ENCODE measurements at places on chromosomes 5 and 9. TPM values are rescaled to one million over a fixed set of nuclear protein-coding genes. Genes with fewer than 3 reads are reported as not detected.

DNA sequence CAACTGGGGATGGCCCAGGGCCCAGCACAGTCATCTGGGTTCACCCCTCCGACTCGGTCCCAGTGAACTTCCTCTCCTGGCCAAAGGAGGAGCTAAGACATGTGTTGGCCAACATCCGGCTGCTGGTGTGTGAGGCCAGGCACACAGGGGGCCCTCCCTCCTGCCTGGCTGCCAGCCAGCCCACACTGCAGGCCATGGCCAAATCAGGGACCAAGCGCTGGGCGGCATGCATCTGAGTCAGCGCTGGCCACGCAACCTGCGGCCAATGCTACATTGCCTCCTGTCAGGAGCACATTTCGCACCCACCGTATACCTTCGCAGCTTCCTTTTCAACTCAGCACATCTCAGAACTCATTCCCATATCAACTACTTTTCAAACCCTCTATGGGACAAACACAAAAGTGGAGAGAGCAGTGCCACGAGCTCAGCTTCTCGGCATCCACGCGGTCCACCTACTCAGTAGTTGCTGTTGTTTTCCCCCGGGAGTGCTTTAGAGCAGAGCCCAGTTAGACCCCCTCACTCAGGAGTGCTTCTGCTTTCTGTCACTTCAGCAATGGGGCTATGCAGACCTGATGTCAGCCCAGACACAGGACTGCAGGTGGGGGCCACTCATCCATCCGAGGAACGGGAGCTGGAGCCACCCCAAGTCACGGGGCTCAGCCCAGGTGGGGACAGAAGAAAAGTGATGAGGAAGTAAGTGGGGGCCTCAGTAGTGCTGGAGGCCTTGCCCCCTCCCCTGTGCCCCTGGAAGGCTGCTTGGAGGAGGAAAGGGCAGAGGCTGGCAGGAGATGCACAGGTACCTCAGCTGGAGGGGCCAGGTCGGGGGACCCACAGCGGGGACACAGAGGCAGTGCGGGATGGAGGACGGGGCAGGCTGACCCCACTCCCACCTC lies 13.9 kb downstream of the NINJ1 start:
- DNase-seq, result peak; percentile 96

Gene DDX31
- 15.6 TPM for total RNA-seq

DNA sequence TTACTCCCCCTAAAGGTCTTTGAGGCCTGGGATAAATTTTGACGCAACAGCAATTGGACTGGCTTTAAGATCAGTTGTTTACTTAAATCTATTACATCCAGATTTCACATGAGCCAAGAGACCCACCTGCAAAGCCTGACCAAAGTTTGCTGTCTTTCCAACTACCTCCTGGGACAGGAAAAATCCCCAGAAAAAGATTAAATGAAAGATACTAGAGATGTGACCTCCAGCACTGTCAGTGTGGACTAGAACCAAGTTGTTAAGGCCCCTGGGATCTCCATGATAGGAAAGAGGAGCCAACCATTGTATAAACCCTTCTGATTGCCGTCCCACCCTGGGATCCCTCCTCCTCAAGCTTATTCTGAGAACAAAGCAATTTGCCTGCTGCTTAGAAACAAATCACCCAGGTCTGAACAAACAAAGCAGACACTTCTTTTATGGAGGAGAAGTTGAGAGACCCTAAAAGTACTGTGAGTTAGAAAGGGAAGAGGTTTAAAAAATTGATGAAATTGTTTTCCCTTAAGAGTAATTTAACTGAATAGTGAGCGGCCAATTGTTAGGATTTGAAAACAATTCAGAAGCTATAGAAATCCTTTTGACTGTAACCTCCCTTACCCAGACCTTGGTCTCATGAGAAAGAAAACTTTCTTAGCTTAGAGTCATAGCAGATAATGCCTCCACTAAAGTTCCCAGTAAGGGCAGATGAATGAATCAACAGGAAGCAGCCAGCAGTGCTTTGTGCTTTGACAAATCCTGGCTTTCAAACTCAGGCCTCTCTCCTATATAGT lies 255.2 kb downstream of the TMEM167A start:
- no peak for DNase-seq

- DNase-seq, result no peak
Measured at GRCh38 chr5:40605295-40605958, 74.3 kb upstream of the PTGER4 start.

GRCh38 chr5:171845857-171846256 lies 60.2 kb downstream of the SMIM23 start:
- DNase-seq, result no peak

Gene PLCXD3
- total RNA-seq, result 1.6 TPM

DNA sequence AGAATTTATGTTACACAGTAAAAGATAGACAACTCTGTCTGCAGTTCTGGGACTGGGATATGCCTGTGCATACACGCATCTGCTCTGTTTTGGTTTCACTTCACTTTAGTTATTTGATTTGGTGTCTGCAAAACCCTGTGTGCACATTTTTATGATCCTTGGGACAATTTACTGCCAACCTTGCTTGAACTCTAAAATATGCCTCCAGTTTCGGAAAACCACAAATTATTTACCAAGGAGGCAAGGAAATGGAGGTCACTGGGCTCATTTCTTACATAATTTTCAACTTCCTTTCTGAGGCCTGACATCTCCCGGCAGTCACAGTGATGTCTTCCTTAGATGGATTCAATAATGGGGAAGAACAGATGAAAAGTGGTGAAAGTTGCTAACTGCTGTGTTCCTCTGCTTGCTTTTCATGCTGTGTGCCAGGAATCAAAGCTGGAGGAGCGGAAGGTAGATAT lies 61.2 kb upstream of the TAF11L2 start:
- DNase-seq, result no peak

Gene LRRC70
- 4.7 TPM for total RNA-seq

- DNase-seq, result peak; percentile 37
Measured at GRCh38 chr5:132180134-132180745, 47.4 kb downstream of the P4HA2 start.

Data from body of pancreas (tissue), 4 donors.